ENCODE measurements at places on chromosomes 7 and 10. TPM values are rescaled to one million over a fixed set of nuclear protein-coding genes. Genes with fewer than 3 reads are reported as not detected.

PRRT4 gene
- polyA plus RNA-seq: 0.61 TPM

GRCh38 chr7:138753150-138753518 lies 44.7 kb upstream of the TMEM213 start:
- H3K27ac ChIP-seq: no peak overlapping the region
- no peaks in the 10 kb centered on the region for H3K4me1 ChIP-seq
- no peaks in the 10 kb centered on the region for H3K27me3 ChIP-seq
- H3K4me3 ChIP-seq: no peak overlapping the region

DNA sequence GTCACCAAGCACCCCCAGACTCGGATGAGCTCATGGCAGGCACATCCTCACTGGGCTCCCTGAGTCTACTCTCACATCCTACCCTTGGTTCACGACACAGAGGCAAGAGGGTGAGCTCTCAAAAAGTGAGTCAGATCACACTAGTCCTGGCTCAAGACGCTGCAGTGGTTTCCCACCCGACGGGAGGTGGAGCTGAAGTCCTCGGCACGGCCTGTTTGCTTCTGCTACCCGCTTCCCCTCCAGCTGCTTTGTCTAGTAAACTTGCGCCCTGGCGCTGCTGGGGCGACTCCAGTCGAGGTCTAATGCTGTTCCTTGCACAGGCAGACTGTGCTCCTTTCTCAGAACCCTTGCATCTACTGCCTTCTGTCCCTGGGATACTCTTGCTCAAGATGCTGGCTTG lies 13.5 kb upstream of the SFMBT2 start:
- no peak overlapping the region for H3K27ac ChIP-seq
- no peaks in the 10 kb centered on the region for H3K4me1 ChIP-seq
- no peak overlapping the region for H3K4me3 ChIP-seq
- no peak for DNase-seq

DNA sequence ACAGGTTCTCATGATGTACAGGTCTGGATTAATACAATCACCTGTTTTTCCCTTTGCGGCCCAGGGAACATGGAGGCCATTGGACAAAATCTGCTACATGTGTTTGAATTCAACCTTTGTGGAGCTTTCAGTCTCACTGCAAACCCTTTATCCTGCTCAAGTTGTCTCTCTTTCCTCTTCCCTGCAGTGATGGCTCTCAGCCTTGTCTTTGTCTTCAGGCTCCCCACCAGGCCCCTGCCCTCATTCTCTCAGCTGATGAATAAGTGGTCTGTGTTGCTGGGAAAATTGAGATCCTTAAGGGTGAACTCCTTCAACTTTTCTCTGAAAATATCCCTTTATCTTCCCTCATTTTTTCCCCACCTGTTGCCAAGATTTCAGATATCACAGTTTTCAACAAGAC lies 791.2 kb downstream of the GRID1 start:
- H3K4me1 ChIP-seq: no peaks in the 10 kb centered on the region
- no peak for DNase-seq
- H3K36me3 ChIP-seq: no peaks in the 10 kb centered on the region
- H3K4me3 ChIP-seq: no peak overlapping the region
- no peaks in the 10 kb centered on the region for H3K27me3 ChIP-seq

DNA sequence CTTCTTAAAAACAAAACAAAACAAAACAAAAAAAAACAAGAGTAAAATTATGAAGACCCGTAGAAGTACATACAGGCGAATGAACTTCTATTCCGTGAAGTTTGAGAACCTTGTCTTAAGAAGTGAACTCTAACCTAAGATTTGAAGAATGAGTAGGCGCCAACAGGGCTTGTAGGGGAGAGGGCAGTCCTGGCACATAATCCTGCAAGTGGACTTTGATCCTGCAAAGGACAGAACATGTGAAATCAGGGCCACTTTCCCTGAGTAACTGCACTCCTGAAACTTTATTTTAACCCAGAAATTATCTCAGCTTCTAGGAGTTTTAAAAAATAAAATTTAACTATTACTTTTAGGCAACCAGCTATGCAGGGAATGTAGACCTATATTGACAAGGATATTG lies 62.0 kb downstream of the GNAT3 start:
- H3K27me3 ChIP-seq: no peaks in the 10 kb centered on the region
- peaks cover 9% of the 10 kb centered on the region for H3K4me1 ChIP-seq
- no peak overlapping the region for H3K4me3 ChIP-seq
- DNase-seq: peak; percentile 18
- no peaks in the 10 kb centered on the region for H3K36me3 ChIP-seq

DNA sequence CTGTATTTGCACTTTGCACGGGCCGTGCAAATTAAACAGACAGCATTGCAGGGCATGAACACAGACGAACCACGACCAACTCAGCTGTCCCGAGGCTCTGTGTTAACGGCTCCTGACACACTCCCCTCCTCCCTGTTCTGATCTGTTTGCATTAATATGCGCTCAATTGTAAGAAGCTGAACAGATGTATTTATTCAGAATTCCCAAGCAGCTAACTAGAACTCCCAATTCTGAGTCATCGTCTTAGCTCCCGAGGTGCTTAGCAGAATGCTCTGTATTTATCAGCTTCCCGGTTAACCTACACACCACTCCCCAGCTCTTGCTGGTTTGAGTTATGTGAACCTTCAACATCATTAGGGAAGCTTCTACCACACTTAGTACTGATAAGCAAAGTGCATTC lies 286.4 kb downstream of the PTPRN2 start:
- no peak for DNase-seq
- H3K27me3 ChIP-seq: no peaks in the 10 kb centered on the region
- H3K4me1 ChIP-seq: no peaks in the 10 kb centered on the region
- no peak overlapping the region for H3K27ac ChIP-seq
- no peak overlapping the region for H3K4me3 ChIP-seq
- no peaks in the 10 kb centered on the region for H3K36me3 ChIP-seq

RSPH10B gene
- 0.08 TPM for polyA plus RNA-seq

DNA sequence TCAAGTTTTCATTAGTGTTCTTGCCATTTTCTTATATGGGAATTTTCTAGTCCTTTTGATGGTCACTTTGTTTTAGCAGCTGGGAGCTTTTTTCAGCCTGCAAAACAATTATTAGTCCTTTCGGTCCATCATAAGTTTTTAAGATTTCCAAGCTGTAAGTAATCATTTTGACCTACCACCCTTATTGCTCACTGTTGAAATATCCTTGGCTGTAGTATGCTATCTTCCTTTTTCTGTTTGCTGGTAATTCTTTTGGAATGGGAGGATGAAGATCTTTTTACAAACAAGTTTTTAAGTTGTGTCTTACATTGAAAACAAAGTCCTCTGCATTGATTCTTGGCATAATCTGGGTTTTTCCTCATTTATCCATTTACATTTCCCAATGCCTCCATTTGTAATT lies 24.0 kb downstream of the BZW2 start:
- H3K4me3 ChIP-seq: no peak overlapping the region
- H3K27ac ChIP-seq: no peak overlapping the region
- no peaks in the 10 kb centered on the region for H3K4me1 ChIP-seq
- H3K27me3 ChIP-seq: no peaks in the 10 kb centered on the region
- H3K36me3 ChIP-seq: no peaks in the 10 kb centered on the region

- no peak overlapping the region for H3K27ac ChIP-seq
- H3K36me3 ChIP-seq: no peaks in the 10 kb centered on the region
- H3K27me3 ChIP-seq: peaks cover 11% of the 10 kb centered on the region
- peak overlapping the region; percentile 8 for H3K4me3 ChIP-seq
Measured at GRCh38 chr7:155457544-155458110, 302 bp upstream of the EN2 start.

JAKMIP3 gene
- polyA plus RNA-seq: 0.95 TPM

SH2B2 gene
- 4.4 TPM for polyA plus RNA-seq

DNA sequence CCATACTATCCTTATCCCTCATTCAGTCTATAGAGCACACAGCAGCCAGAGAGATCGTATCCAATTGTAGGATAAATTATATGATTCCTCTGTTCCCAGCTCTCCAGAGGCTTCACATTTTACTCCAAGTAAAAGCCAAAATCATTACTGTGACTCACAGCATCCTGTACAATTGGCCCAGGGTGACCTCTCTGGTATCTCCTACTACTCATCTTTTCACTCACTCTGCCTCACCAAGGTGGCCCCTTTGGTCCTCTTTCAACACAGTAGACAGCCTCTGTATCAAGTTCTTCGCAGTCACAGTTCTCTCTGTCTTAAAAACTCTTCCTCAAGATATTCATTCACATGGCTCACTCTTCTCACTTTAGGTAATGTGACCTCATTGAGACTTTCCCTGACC lies 72.6 kb upstream of the LSM8 start:
- no peaks in the 10 kb centered on the region for H3K27me3 ChIP-seq
- H3K36me3 ChIP-seq: no peaks in the 10 kb centered on the region
- no peak overlapping the region for H3K27ac ChIP-seq
- H3K4me3 ChIP-seq: no peak overlapping the region

GRCh38 chr10:38156416-38157269 lies 62.5 kb downstream of the ZNF37A start:
- no peak for DNase-seq
- H3K36me3 ChIP-seq: no peaks in the 10 kb centered on the region
- H3K4me1 ChIP-seq: no peaks in the 10 kb centered on the region
- H3K27me3 ChIP-seq: no peaks in the 10 kb centered on the region
- no peak overlapping the region for H3K4me3 ChIP-seq

GRCh38 chr7:39461263-39461820 lies 104.9 kb upstream of the YAE1 start:
- H3K4me3 ChIP-seq: no peak overlapping the region
- H3K4me1 ChIP-seq: no peaks in the 10 kb centered on the region
- H3K27ac ChIP-seq: no peak overlapping the region
- no peaks in the 10 kb centered on the region for H3K27me3 ChIP-seq
- no peak for DNase-seq

DOCK4 gene
- polyA plus RNA-seq: 5.4 TPM

STEAP1B gene
- polyA plus RNA-seq: not detected

DNA sequence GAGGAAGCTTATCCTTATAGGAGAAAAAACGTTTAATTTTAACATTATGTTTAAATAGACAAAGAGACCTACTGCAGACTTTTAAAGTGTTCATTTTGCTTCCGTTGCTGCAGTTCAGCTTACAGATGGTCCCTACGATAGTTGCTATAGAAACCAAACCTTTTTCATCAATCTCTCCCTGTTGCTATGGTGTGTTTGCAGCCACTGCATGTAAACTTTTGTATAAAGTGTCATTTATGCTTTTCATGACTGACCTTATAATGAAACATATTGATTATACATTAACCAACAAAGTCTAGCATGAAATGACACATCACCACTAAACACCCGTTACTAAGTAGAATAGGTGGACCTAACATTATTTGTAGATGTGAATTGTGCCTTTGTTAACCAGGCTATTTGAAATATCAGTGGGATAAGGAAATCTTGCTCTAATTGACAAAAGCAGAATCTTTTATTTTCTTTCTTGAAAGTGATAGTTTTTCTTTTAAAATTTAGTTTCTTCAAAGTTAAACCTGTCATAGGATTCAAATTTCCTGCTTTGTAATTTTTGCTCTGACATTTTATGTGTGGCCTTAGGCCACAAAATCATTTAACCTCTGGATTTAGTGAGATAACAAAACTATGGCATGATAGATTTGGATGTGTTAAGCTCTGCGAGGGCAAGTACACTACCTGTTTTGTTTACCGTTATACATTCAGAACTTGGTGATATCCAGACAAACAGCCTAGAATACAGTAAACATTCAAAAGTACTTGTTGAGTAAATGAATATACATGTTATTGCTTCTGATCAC lies 64.0 kb downstream of the CACNB2 start:
- no peak overlapping the region for H3K4me3 ChIP-seq
- no peaks in the 10 kb centered on the region for H3K27me3 ChIP-seq
- no peaks in the 10 kb centered on the region for H3K4me1 ChIP-seq
- no peak overlapping the region for H3K27ac ChIP-seq

DNA sequence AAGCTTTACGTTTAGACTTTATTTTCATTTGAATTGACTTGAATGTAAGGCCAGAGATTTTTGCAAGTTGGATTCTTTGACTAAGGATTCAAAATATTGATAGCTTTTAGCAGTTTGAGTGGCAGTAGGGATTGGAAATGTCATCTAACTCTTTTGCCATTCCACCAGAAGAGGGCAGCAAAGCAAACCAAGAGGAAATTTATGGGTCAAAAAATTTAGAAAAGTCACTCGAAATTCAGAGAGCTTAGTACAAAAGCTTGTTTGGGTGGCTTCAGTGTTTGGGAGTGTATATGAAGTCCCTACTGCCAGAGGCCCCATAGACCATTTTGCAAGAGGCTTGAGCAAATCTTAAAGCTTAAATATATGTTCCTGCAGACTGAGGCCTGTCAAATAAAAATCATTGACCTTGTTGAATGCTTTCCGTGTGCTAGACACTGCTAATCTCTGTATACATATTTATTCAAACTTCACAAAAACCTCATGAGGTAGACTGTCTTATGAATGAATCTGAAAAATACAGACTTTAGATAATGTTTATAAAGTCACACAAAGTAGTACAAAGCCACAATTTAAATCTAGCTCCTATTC lies 44.6 kb upstream of the RSBN1L start:
- H3K27ac ChIP-seq: no peak overlapping the region
- peaks cover 18% of the 10 kb centered on the region for H3K4me1 ChIP-seq
- no peak overlapping the region for H3K4me3 ChIP-seq

VWA2 gene
- polyA plus RNA-seq: 1.4 TPM

DNA sequence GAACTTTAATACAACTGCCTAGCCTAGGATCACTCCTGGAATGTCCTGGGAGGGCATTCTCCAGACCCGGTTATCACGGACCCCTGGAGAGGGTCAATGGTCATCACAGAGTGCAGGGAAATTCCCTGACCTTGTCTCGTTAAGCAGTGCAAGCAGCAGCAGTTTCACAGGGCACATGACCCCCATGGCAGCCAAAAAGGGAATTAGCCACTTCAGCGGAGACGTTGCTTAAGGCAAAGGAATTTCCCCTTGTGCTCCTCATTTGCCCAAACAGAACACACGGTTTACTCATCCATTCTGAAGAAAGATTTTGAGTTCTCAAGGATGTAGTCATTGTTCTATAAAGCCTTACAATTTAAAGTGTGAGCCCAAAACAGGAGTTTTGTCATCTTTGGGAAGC lies 260.3 kb downstream of the SNX13 start:
- H3K27ac ChIP-seq: no peak overlapping the region
- no peak overlapping the region for H3K4me3 ChIP-seq
- no peaks in the 10 kb centered on the region for H3K4me1 ChIP-seq
- no peaks in the 10 kb centered on the region for H3K27me3 ChIP-seq
- peak; percentile 44 for DNase-seq

SYT15 gene
- 3.7 TPM for polyA plus RNA-seq

TSC22D4 gene
- polyA plus RNA-seq: 37.1 TPM

GRCh38 chr10:88994019-88994418 lies 3.4 kb downstream of the FAS start:
- peaks cover 6% of the 10 kb centered on the region for H3K4me1 ChIP-seq
- no peaks in the 10 kb centered on the region for H3K27me3 ChIP-seq
- no peaks in the 10 kb centered on the region for H3K36me3 ChIP-seq
- peak overlapping the region; percentile 28 for H3K27ac ChIP-seq
- no peak overlapping the region for H3K4me3 ChIP-seq

GRCh38 chr7:26673271-26673670 lies 191.1 kb downstream of the SKAP2 start:
- H3K4me3 ChIP-seq: no peak overlapping the region
- H3K36me3 ChIP-seq: no peaks in the 10 kb centered on the region
- no peak overlapping the region for H3K27ac ChIP-seq
- no peaks in the 10 kb centered on the region for H3K4me1 ChIP-seq
- no peaks in the 10 kb centered on the region for H3K27me3 ChIP-seq
